ENCODE measurements at places on chromosomes 4 and X.

DNA sequence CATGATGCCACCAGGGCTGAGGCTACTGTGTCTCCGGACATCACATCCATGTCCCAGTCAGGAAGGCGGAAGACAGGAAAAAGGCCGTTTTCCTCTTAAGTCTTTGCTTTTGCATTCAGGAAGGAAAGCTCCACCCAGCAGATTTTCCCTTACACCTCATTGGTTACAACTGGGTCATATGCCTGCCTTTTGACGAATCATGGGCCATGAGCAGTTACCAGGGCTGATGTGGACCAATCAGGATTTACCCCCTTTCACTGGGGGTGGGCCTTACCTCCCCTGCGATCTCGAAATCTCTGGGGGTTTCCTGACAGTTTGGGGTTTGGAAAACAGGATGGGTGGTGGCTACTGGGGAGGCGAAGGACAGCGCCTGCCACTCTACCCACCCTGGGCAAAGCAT, 52.5 kb upstream of the GRPEL1 start:
- no peak for DNase-seq

DNA sequence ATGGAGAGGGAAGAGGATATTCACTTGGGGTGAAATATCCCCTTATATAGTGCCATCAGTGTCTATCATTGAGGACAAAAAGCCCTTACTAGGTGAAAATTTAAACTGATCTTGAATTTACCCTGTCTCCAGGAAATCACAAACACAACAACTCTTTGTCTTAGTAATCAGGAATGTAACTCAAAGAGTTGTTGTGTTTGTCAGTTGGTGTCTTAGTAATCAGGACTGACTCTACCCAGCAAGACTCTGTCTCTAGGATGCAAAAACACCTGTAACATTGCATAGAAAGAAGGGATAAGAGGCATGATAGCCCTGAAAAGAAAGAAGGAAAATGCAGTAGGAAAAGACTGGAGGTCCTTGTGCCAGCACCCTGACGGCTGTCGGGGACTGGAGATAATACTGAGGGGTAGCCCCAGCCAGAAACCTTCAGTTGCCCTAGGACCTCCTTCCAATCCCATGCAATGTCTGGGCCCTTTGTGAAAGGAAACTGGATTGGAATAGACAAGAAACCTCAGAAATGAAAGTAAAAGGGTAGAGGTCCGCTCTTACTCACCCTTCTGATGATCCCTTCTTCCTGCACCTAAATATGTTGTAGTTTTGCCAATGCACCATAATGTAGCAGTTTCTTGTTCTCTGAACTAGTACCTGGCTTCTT, 45.3 kb downstream of the HMGB2 start:
- DNase-seq = no peak

- DNase-seq = no peak
Measured at GRCh38 chr4:81573840-81574239, 102.1 kb upstream of the RASGEF1B start.

- DNase-seq = no peak
Measured at GRCh38 chr4:13601848-13602247, 25.7 kb downstream of the BOD1L1 start.

- DNase-seq = peak; percentile 24
Measured at GRCh38 chr4:2400841-2401609, 17.4 kb downstream of the ZFYVE28 start.

- peak; percentile 55 for DNase-seq
Measured at GRCh38 chr4:123671636-123672404, 275.2 kb downstream of the SPRY1 start.

GRCh38 chr4:165592386-165592785, 213.6 kb downstream of the CPE start:
- no peak for DNase-seq

GRCh38 chrX:41275661-41276609, 58.0 kb upstream of the DDX3X start:
- peak; percentile 73 for DNase-seq

GRCh38 chr4:138967313-138967712, 48.3 kb upstream of the NOCT start:
- no peak for DNase-seq

DNA sequence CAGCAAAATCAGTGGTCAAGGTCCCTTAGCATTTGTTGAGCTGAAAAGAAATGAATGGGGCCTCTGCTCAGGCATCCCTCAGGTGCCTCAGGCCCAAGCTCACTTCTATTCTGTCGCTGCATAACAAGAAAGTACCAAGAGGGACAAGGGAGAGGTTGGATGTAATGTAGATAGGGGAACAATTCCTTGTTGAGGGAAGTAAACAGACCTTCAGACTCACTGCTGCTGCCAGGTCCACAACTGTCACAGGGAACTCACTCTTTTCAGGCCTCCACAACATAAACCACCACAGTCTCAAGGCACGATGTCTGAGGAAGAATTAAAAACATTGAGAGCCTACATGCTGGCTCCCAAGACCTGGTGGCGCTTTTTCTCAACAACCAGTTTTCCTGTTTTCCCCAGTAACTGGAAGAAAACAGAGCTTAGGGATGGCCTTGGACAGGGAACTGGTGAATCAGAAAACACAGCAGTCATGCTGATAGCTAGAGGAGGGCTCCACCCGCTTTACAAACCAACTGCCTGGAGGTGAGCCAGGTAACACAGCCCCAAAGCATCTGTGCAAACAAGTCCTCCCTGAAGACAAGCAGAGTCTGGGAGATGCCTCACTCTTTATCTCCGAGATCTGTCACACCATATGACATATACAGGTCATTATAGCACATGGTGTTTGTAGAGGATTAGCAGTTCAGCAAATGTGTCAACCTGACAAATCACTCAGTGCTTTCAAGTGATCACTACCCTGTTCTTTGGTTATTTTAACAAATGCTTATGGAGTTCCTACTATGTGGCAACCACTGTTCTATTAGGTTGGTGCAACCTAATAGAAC, 14.3 kb upstream of the AWAT1 start:
- no peak for DNase-seq

GRCh38 chrX:100081503-100081902, 328.6 kb downstream of the PCDH19 start:
- DNase-seq = no peak

DNA sequence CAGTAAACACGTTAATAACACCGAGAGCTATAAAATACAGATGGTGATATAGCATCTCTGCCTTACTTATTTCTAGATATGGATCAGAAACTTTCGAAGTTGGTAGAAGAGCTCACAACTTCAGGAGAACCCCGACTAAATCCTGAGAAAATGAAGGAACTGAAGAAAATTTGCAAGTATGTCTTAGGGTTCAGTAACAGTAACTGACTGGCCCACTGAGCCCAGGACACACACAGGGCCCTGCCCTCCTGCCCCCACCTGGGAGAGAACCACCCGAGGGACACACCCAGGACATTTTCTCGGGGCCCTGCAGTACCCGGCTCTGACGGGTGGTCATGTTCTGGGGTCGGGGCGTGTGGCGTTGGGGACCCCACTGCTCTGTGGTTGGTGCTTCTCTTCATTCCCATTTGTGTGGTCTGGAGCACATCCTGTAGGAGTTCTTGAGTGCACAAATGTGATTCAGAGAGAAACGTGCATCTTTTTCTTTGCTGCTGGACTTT, 1.1 kb downstream of the UVSSA start:
- DNase-seq = no peak

- DNase-seq = no peak
Measured at GRCh38 chrX:150035531-150035930, 97.2 kb upstream of the EOLA2 start.

DNA sequence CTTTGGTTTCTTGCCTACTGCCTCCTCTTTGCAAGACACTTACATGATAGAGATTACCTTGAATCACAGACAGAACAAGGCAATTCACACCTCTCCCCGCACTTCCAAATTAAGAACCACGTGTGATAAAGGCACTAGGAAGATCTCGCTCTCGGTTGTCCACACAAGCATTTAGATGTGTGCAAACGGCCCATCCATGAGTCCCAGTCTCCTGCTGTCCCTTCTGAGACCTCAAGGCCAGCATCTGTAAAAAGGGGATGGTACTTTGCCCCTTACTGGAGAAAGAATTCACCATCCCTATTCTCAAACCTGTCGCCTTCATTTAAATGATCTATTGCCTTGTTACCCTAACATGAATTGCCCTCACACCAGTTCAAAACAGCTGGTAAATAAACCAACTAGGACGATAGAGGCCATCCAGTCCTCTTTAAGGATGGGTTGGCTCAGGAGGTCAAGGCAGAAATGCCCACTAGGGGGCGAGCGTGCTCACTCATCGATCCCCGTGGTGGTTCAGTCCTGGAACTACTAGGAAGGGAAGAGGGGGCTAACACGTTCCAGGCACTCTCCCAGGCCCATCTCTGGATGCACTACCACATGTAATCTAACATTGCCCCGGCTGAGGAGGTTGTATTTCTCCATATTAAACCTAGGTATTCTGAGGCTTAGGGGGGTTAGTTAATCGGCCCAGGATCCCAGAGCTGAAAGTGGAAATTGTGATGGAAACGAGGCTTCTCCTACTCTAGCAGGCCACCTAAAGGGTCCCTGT, 95.8 kb downstream of the DHX15 start:
- DNase-seq = peak; percentile 82

DNA sequence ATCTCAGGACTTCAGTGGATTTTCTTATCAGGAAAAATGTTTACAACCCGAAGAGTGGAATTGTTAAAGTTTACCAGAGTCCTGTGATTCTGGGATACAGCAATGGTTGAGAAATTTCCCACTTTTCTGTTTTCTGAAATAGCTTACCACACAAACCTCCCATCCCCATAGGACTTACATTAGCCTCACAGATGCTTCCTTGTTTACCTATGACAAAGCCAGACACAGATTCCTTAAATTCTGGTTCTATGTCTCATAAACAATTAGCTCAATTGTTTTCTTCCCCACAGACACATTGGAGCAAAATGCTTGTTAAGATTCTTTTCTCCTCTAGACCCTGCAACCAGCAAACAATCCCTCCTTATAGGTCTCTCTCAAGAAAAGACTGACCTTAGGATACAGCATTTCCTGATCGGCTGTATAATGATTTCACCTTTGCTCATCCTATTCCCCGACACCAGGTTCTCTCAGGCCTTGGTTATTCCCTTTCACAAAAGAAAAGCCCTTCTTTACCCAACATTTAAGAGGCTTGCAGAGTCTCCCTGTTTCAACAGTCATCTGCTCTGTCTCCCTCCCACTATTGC, 886.2 kb downstream of the ARAP2 start:
- DNase-seq = no peak

- peak; percentile 45 for DNase-seq
Measured at GRCh38 chr4:154491341-154492271, at the start of gene DCHS2. TSS of gene DCHS2 (minus strand) at chr4:154491799. CDS start at chr4:154491355, 444 bp downstream.

- DNase-seq = no peak
Measured at GRCh38 chr4:96092151-96092705, 252.3 kb downstream of the PDHA2 start.

DNA sequence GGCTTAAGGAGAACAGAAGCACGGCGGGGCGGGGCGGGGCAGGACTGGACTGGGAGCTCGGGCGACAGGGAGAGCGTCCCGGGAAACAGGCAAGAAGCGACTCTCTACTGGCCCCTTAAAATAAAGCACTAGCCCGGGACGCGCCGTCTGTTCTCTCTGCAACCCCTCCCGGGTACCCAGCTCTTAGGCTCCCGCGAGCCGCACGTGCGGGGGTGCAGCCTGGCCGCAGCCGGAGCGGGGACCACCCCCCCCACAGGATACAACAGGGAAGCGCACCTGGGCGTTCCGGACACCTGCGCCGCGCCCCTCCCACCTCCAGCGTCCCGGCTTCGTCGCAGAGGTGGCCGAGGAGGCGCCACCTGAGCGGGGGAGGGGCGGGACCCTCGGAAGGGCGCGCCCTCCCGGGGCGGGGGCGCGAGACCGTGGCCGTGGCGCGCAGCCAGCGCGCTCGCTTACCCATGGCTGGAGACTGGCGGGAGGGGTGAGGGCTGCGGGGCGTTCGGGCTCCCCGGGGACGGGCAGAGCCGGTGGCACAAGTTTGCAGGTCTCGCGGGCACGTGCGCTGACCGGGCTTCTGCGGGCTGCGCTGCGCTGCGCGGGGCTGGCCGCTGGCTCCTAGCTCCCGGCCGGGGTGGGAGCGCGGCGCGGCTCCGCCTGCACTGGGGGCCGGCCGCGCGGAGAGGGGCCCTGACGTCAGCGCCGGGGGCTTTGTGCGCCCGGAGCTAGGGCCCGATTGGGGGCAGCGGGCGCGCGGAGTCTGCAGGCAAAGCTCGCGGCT, 91.5 kb downstream of the GEMIN8 start:
- peak; percentile 4 for DNase-seq

- DNase-seq = no peak
Measured at GRCh38 chr4:94763005-94763404, 5.2 kb downstream of the BMPR1B start.

GRCh38 chrX:136146614-136147314, 569 bp upstream of the FHL1 start:
- DNase-seq = peak; percentile 37

GRCh38 chr4:68905939-68906779, 45.4 kb downstream of the UGT2A3 start:
- no peak for DNase-seq

GRCh38 chr4:185122681-185123345, 20.3 kb upstream of the SLC25A4 start:
- no peak for DNase-seq

DNA sequence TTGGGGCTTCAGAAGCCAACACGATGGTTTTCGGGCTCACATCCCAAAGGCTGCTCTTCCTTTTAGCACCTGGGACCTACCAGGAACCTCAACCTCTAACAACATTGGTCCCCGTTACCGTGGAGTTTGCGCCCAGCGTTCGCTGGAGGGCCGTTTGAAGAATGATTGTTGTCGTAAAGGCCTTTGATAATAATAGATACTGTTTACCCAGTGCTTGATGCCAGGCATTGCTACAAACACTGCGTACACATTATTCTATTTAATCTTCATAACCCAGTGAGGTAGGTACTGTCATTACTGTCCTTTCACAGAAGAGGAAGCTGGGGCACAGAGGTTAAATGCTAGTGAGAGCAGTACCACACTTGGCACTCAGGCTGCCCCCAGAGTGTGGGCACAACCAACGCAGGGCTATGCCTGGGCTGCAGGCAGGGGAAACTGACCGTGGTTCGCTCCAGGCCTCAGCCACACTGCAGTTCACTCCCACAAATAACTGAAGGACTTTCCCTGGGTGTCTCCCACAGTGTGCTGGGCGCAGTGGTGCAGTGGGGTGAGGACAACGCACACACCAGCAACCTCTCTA, 1.0 kb upstream of the ACSL1 start:
- no peak for DNase-seq

DNA sequence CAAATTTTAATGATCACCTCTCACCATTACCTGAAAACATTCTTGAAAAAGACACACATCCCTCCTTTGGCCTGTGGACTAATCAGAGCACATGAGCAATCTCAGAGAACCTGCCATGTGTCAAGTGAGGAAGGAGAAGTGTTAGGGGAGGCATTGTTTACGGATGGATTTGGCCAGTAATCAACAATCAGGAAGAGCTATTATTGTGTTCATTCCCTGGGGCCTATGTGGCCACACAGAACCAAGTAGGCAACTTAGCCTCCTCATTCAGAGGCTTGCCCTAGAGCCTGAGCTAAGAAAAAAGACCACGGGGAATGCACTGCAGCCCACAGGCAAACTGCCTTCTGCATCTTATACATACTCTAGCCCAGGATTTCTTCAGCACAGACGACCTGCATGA, 40.6 kb upstream of the DOCK11 start:
- DNase-seq = no peak

- no peak for DNase-seq
Measured at GRCh38 chr4:64715741-64716140, 306.5 kb upstream of the TECRL start.

All from activated naive CD4-positive, alpha-beta T cell treated with anti-CD3 and anti-CD28 coated beads for 36 hours (primary cell).